ENCODE measurements at places on chromosomes 2 and 18.

GRCh38 chr2:151845481-151845880 lies 17.3 kb upstream of the ARL5A start:
- no peak for DNase-seq

GRCh38 chr2:200693836-200694470 lies 108.1 kb downstream of the AOX1 start:
- DNase-seq: no peak

- DNase-seq: no peak
These were observed 22.6 kb downstream of the MEIS1 start for GRCh38 chr2:66457545-66457944.

- DNase-seq: no peak
These were observed 86.7 kb downstream of the IRS1 start for GRCh38 chr2:226712941-226713340.

GRCh38 chr2:173884025-173884802 lies 81.0 kb downstream of the SP3 start:
- DNase-seq: peak; percentile 38

- no peak for DNase-seq
These were observed 1992.5 kb upstream of the PIK3C3 start for GRCh38 chr18:39962546-39962945.

DNA sequence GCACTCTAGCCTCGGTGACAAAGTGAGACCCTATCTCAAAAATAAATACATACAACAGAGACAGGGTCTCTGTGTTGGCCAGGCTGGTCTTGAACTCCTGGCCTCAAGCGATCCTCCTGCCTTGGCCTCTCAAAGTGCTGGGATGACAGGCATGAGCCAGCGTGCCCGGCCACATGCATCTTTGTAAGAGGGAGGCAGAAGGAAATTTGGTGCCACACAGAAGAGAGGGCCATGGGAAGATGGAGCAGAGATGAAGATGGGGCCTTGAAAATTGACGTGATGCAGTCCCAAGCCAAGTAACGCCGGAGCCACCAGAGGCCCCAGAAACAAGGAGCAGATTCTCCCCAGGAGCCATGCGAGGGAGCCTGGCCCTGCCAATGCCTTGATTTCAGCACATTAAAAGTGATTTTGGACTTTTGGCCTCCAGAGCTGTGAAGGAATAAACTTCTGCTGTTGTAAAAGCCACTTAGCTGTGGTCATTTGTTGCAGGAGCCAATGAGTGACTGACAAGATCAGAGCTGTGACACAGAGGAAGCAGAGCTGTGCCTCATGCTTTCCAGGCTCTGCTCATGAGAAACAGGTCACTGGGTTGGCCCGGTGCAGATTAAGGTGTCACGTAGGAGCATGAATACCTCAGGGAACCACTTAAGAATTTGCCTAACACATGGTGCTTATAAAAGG lies 2.7 kb upstream of the SLC66A2 start:
- DNase-seq: no peak

- DNase-seq: no peak
These were observed 219.2 kb downstream of the SRBD1 start for GRCh38 chr2:45391866-45392265.

GRCh38 chr18:9683418-9684396 lies 24.4 kb upstream of the RAB31 start:
- no peak for DNase-seq

DNA sequence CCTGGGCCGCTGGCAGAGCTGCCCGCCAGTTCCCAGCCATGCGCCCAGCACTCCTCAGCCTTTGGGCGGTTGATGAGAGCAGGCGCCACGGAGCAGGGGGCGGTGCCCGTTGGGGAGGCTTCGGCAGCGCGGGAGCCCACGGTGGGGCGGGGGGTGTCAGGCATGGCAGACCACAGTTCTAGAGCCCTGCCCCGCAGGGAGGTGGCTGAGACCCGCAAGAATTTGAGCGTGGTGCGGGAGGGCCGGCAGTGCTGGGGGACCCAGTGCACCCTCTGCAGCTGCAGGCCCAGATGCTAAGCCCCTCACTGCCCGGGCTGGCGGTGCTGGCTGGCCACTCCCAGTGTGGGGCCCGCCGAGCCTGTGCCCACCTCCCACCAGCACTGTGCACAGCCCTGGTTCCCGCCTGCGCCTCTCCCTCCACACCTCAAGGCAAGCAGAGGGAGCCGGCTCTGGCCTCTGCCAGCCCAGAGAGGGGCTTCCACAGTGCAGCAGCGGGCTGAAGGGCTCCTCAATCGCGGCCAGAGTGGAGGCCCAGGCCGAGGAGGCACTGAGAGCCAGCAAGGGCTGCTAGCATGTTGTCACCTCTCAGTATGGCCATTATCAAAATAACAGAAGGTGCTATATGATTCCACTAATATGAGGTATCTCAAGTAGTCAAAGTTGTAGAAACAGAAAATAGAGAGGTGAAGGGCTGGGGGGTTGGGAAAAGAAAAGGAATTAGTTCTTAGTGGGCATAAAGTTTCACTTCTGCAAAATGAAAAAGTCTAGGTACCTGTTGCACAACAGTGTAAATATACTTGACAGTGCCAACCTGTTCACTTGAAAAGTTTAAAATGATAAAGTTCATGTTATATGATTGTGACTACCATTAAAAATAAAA lies 72.3 kb downstream of the SH3YL1 start:
- DNase-seq: no peak

- no peak for DNase-seq
These were observed 286.6 kb downstream of the MYT1L start for GRCh38 chr2:2044269-2045057.

- DNase-seq: no peak
These were observed 1564.6 kb upstream of the NXPH2 start for GRCh38 chr2:140344838-140345237.

- no peak for DNase-seq
These were observed 72.9 kb upstream of the SCG2 start for GRCh38 chr2:223674998-223675609.

GRCh38 chr2:32947076-32947483 lies 327 bp downstream of the LTBP1 start:
- DNase-seq: no peak

DNA sequence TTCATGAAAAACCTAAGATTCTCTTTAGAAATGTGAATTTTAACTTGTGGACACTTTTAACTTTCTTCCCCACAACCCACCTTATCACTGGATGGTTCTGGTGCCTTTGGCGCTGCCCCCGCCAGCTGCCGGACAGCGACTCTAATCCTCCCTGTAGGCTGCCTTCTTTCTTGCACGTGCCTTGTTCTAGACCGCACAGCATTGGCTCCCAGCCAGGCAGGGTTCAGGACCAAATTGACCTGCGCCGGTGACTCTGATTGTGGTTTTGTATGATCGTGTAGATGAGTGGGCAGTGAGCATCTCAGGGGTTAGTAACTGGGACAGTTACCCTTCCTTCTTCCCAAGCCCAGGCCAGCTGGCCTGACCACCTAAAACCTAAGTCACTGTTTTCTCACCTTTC lies 106.8 kb downstream of the ASAP2 start:
- no peak for DNase-seq

- no peak for DNase-seq
These were observed 112.9 kb upstream of the CD302 start for GRCh38 chr2:159910951-159911350.

DNA sequence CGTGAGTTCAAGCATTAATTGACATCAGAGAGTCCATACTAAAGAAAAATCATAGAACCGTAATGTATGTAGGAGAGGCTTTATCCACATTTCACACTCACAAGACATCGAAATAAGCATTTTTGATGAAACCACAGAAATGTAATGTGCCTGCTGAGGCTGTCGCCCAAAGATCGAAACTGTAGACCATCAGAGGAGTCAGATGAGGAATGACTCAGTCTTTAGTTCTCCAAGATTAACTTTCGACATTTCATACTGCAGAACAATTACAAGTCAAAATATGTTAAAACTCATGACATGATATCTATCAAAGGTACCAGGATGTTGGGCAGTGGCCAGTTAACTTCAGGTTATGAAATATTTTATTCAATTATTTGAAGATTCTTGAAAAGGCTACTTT lies 79.6 kb downstream of the RAB31 start:
- no peak for DNase-seq

- DNase-seq: no peak
These were observed 452.2 kb downstream of the MBD2 start for GRCh38 chr18:53772293-53772692.

DNA sequence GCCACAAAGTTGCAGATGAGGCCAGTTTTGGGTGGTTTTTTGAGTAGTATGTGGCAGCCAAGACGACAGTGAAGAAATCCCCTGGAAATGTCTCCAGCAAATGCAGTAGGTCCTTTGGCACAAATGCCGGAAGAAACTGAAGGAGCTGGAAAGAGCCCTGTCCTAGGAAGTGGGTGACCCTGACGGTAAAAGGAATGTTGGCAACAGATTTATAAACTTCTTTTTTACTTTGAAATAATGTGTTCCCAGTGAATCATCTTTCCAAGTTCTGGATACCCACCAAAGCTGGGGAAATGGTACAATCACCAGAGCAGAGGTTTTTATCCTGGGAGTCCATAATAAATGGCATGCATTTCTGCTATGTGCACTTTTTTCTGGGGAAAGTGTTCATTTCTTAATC lies 112.9 kb downstream of the CSRNP3 start:
- no peak for DNase-seq

GRCh38 chr2:231708773-231709635 lies 679 bp downstream of the PTMA start:
- DNase-seq: peak; percentile 53

- DNase-seq: no peak
These were observed 124.5 kb downstream of the CTIF start for GRCh38 chr18:48663096-48663930.

DNA sequence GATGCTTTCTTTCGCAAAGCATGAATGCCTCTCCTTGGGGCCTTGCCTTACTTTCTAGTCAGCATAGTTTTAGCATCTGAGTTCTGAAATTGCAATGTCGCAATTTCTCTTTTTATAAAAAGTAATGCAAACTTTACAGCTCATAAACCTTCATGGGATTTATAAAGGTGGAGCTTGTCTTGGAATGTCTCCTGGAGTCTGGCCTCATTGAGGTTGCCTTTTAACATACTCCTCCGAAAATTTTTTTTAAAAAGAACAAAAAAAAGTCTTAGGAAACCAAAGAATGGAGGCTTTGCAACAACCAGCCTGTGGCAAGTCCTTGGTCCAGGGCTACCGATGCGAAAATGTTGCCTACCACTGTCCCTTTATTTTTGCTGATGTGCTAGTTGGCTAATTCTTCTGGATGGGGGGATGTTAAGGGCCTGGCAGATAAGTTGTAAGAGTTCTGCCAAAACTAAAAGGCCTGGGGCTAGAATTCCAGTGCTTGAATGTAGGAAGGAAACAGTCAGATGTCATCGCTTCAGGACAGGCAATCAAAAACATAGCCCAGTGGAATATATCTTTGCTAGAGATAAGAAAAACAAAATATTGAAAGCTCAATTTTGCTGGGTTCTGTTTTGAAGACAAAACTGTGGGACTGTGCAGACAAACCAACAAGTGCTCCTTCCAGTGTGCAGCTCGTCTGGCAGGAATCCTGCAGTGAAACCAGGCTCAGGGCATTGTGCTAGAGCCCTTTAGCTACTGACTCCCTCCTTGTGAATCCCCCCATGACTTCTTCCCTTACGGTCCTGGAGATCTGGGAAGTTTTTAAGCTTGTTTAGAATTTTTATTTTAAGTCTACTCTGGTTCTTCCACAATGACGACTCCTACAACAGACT lies 213.0 kb downstream of the PIEZO2 start:
- DNase-seq: no peak

- DNase-seq: no peak
These were observed 33.7 kb downstream of the STARD6 start for GRCh38 chr18:54323970-54324369.

GRCh38 chr18:37400802-37401201 lies 164.8 kb downstream of the CELF4 start:
- no peak for DNase-seq

DNA sequence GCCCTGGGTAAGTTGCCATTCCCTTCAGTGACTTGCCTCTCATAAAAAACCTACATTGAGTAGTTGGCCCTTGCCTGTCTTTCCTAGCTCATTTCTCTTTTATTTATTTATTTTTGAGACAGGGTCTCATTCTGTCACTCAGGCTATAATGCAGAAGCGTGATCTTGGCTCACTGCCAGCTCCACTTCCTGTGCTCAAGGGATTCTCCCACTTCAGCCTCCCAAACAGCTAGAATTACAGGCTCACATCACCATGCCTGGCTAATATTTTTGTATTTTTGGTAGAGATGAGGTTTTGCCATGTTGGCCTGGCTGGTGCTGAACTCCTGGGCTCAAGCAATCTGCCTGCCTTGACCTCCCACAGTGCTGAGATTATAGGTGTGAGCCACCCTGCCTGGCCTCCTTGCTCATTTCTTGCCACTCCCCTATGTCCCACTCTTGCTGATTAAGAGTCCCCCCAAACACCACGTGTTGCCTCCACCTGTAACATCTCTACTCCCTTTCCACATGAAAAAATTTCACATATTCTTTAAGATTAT lies 12.6 kb downstream of the EVA1A start:
- DNase-seq: no peak

DNA sequence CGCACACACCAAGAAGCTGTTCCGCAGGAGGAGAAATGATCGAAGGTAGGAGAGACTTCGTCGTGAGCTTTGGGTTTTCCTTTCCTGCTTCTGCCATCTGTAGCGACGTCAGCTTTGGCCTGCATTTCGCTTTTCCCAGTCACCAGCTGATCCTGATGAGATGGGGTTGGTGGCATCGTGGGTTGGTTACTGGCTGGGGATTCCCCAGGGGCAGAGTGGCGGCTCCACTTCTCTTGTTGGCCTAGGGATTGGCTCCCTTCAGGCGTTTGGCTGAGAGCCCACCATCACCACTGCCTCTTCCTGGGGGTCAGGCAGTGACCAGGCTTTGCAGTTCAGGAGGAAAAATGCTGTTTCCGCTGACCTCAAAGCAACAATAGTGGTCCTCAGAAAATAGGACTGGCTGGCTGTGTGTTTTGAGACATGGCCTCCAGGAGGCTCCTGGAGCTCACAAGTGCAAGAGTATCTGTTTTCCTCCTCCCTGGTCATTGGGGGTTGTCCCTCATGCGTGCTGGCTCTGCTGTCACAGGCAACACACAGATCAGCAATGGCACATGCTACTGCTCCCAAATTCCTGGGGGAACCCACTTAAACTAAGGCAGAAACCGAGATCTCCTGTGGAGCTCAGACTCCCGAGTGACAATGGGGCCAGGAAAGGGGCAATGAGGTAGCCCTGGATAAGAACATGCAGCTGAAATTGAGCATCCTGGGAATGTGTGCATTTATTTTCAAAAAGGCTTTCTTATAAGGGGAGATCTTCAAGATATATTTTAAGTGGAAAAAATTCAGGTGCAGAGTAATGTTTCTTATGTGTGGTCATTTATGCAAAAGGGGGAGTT lies 173.0 kb downstream of the CTIF start:
- peak; percentile 13 for DNase-seq

DNA sequence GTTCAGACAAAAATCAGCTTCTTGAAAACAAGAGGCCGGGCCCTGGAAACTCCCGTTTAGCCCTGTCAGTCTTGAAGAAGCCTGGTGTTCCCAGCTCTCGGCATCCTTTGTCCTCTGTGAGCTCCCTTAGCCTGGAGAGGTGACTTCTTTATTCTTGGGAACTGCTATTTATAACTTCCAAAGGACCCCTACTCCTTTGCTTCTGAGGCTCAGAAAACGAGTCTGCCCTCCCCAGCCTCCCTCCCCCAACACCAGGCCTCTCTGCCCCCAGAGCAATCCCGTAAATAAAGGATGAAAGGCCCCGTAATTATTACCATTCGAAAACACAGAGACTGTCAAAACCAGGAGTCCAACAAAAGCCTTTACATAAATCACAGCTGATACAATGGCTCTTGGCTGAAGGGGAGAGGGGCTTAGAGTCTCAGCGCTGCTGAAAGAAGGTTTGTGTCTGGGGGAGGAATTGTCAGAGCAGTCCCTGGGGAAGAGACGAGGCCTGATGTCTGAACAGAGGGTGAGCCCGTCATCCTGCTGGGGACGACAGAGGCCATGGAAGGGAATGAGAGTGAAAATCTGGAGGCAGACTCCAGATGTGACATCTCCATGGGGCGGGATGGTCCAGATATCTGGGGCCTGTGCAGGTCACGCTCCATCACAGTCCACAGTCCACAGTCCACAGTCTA lies 283.0 kb downstream of the MYCN start:
- DNase-seq: no peak

Measured in CD4-positive, alpha-beta T cell treated with Interleukin-2 at 100 ng/mL for 4 hours (primary cell).